IPS-NIHi11 (cell line): ENCODE measurements at places on chromosomes 2 and 18.

- DNase-seq = no peak
Observed at GRCh38 chr2:161096336-161096735, 63.9 kb upstream of the TANK start.

DNA sequence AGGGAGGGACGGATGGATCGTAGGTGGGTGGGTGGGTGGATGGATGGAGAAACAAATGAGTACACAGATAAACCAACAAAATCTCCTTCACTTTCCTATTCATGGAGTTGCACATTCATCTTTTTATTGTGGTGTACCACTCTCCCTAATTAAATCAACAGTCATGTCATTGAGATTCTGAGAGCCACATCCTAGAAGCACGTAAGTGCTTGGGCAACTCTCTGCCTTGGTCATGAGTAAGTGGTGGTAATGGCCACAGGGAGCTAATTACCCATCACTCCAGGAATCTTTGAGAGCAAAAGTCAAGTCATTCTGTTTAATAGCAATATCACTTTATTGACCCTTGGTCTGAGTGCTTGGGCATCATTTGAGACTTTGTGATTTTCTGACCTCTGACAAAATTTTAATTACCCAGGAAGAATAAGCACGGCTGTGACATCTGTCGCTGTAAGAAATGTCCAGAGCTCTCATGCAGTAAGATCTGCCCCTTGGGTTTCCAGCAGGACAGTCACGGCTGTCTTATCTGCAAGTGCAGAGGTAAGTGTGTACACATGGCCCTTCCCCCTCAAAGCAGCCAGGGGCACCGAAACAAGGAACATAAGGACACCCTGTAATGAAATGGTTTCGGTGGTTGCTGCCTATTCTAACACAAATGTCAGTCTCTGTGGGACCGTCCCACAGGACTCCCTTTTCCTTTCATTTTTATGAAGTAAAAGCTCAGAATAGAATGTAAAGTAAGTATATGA is 85.9 kb downstream of the FEZ2 start:
- DNase-seq = no peak

- DNase-seq = no peak
Observed at GRCh38 chr2:161199912-161200701, 39.9 kb downstream of the TANK start.

DNA sequence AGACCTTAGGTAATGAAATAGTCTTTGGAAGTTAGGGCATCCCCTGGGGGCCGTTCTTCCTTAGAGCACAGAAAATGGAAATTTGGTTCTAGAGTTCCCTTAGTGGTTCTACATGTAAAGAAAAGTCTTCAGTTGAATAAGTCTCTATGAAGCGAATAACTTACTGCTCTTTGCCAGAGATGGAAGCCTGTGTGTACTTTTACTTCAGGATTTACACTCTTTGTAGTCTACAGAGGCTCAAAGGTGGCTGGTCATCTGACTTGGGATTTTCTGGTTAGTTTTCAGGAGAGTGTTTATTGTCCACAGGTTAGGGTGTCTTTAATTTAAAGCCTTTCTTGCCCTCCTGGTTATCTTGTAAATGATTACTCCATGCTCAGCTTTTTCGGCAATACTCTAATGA is 210.6 kb downstream of the ZNF521 start:
- no peak for DNase-seq

GRCh38 chr18:48308027-48308635 is 101.1 kb downstream of the ZBTB7C start:
- peak; percentile 49 for DNase-seq

GRCh38 chr2:201327678-201328077 is 29.5 kb downstream of the FLACC1 start:
- DNase-seq = no peak

DNA sequence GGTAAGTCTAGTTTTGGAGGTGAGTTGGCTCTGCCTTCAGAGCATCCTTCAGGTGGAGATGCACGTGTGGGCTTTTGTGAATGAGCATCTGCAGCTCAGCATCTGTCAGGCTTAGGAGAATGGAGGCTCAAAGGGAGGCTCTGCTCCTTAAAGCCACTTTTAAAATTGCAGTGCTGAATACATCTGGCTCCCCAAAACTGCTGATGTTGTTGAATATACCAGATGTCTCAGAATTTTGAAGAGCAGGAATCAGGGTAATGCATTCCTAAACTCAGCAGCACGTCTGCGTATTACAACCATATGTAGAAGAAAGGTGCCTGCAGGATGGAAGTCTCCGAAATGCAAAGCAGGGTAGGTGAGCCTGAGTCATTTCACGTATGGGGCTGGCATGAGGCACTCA is 106.5 kb upstream of the EFEMP1 start:
- DNase-seq = no peak

DNA sequence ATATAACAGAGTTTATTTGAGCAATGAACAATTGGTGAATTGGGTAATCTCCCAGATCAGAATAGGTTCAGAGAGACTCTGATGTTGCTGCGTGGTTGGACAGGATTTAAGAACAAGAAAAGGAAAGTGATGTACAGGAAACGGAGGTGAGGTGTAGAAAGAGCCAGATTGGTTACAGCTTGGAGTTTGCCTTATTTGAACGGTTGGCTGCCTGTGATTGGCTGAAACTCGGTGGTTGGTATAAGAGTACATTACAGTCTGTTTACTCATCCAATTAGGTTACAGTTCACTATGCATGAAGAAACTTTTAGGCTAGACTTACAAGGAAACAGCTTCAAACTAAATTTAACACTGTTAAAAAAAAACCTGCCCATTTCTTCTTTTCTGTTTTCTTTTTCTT is 68.0 kb upstream of the CABLES1 start:
- DNase-seq = no peak
